ENCODE measurements at places on chromosomes 1 and 21.

DNA sequence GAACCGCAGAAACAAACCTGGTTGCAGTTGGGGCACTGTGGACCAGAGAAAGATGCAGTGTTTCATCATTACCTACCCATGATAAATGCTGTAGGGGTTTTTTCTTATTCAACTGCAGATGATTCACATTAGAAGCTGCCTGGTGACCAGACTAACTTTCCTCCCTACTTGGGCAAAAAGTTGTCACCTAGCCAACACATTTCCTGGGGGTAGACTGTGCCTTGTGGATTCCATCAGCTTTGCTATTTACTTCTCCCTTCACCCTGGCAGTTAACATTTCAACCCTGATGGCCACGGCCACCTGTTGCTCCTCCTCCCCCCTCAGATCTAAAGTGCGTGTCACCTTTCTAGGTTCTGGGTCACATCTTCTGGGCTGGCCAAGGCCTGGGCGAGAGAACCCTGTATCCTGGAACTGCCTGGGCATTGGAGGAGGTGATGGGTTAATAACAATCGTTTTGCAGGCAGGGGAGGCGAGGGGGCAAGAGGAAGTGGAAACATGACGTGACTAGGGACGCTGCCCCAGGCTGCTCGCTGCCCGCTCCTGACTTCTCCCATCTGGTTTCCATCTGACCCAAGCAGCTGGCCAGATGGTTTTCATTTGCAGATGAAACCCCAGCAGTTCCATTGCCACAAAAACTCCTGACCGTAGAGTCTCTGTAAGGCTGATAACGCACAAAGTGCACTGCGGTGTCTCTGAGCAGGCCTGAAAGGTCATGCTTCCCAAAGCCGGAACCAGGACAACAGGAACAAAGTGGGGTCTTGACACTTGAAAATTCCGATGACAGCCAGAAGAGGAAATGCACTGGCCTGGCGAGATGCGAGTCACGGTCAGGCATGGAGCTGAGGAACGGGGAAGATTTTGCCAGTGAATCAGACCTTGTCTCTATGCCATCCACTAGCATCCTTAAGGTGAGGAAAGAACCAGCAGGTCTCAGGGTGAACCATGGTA is 36.6 kb downstream of the CAPZB start:
- DNase-seq: no peak

- DNase-seq: no peak
Measured at GRCh38 chr1:212688341-212689047, 11.1 kb downstream of the BATF3 start.

DNA sequence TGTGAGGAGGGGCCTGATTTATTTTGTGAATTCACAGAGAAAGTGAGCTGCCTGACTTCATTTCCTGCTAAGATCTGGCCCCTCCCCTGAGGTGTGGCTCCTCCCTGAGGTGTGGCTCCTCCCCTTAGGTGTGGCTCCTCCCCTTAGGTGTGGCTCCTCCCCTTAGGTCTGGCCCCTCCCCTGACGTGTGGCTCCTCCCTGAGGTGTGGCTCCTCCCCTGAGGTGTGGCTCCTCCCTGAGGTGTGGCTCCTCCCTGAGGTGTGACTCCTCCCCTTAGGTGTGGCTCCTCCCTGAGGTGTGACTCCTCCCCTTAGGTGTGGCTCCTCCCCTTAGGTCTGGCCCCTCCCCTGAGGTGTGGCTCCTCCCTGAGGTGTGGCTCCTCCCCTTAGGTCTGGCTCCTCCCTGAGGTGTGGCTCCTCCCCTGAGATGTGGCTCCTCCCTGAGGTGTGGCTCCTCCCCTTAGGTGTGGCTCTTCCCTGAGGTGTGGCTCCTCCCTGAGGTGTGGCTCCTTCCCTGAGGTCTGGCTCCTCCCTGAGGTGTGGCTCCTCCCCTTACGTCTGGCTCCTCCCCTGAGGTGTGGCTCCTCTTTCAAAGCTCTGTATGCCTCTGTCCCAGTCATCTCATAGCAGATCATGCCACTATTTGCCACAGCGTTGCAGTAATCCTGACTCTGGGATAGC is 26.9 kb upstream of the LRRC3 start:
- peak; percentile 10 for DNase-seq

DNA sequence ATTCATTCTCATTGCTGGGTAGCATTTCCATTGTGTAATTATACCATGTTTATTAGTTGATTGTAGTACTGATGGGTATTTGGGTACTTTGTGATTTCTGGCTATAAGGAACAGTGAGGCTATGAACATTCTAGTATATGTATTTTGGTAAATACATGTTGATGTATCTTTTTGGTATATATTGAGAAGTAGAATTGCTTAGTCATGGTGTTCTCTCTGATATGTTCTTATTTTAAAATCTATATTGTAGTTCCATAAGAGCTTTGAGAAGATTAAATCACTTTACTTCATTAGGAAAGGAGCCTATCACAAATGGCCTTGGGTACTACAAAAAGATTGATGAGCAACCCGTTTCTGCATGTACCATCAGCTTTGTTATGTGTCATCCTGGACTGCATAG is 13.4 kb downstream of the MIXL1 start:
- DNase-seq: no peak

GRCh38 chr1:113394863-113395259 is 4.5 kb downstream of the MAGI3 start:
- DNase-seq: no peak

DNA sequence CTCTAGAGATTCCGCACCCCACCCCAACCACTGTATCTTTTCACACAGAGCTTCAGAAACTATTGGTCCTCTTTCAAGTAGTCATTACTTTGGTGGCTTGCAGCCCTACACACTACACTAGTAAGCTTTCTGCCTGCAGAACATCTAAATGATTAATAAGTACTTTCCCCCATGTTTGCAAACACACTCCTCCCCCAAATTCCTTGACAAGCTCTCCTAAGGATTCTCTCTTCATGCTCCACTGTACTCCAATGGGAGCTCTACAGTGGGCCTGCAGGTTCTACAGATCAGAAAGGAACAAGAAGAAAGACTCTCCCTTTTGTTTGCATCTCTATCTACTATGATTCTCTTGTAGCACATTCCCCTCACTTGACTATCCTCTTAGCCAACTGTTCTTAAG is 16.3 kb upstream of the NUF2 start:
- no peak for DNase-seq

DNA sequence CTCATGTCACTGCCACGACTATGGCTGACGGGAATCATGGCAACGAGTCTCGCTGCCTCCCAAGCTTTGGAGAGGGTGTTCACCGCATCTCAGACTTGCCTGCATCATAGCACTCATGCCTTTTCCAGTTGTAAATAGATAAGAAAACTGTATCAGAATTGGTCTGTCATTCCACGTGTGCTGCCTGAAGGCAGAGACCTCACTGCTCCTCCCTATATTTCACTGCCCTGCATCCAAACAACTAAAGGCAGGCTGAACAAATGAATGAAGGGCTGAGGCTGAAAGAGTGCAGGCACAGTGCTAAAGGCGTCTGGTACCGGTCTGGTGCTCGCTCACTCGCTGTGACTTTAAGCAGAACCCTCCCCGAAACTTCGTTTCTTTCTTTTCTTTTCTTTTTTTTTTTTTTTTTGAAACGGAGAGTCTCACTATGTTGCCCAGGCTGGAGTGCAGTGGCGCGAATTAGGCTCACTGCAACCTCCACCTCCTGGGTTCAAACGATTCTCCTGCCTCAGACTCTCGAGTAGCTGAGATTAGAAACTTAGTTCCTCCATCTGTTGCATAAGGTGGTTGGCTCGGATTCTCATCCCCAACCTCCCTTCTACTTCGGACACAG is 542 bp downstream of the EIF2B3 start:
- no peak for DNase-seq

- DNase-seq: no peak
Measured at GRCh38 chr1:38208716-38209632, 162.4 kb upstream of the POU3F1 start.

DNA sequence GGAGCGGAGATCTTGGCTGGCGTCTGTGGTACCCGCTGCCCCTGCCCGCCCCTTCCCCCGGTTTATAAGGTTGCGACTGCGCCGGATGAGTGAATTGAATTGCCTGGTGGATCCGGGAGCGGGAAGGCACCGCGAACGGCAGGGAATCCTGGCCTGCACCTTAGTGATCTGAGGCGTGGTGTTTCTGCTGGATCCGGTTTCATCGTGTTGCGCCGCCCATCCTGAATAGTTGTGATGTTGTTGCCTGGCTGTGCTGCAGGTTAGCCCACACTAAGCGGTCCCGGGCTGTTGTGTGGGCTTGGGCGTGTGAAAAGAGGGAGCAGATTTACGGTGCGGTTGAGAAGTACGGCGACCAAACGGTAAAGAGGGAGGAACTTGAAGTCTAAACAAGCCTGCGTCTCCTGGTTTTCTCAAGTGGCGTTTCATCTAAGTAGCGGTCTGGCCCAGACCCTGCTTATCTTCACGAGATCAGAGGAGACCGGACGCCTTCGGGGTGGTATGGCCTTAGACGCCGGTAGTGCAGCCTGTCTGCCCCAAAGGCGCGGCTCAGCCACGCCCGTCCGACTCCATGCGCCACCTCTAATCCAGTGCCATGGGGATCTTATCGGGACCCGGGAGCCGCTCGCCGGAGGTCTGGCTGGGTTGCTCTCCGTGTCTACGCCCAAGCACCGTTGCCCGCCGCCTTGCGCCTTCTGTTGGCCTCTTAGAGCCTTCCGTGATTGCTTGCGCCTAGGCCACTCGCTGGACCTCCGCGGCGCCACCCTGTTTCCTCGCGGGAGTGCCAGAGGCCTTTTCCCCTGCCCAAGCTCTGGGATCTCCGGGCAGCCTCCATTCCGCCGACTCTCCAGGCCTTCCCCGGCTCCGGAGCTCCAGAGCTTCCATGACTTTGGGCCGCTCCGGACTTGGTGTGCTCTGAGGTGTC is 87.5 kb upstream of the RHOU start:
- no peak for DNase-seq

- DNase-seq: no peak
Measured at GRCh38 chr1:218426343-218426657, 81.2 kb downstream of the TGFB2 start.

GRCh38 chr1:111802110-111802509 is 46.4 kb downstream of the DDX20 start:
- no peak for DNase-seq

- DNase-seq: no peak
Measured at GRCh38 chr1:39047374-39048229, 21.5 kb downstream of the NDUFS5 start.

DNA sequence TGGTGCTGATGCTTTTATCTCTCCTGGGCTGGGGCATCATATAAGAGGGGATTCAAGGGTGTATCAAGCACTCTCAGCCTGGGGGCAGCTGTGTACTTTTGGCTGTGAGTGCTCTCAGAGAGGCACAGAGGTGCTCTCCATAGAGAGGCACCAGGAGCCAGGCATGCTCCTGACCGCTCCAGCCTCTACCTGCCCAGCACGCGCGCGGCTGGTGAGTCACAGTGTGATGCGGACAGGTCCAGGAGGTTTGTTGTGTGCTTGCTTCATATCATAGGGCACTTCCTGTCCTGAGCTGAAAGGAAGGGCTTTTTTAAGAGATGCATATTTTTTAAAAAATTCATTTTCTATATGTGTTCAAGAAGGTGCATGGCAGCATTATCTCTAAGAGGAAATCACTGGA is 93.6 kb upstream of the BCAR3 start:
- DNase-seq: no peak

DNA sequence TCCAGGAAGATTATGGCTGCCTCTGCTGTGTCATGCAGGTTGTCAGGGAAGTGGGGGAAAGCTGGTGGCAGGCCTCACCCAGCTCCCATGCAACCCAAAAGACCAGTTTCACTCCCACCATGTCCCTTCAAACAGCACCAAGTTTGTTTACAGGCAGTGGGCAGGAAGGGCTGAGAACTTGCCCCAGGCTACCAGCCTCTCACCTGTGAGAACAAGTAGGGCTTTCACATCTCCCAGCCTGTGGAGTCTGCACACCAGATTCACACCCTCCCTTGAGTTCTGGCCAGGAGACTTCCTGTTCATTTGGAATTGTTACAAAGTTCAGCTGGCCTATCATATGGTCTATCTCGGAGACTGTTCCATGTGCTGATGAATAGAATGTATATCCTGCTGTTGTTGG is 27.8 kb downstream of the RPAP2 start:
- DNase-seq: no peak

GRCh38 chr1:247417831-247418230 is 1.9 kb downstream of the NLRP3 start:
- DNase-seq: no peak

DNA sequence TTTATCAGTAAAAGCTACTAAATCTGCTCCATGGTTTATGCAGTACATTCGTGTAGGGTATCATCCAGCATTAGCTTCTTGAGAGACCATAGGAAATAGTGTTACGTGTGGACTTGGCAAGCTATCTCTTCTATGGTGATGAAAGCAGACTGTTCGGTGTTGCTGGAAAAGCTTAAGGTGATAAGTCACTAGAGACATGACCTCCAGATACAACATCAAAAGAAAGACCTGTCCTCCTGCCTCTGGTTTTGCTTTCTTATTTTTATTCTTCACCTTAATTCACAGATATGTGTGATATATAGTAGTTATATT is 53.5 kb upstream of the S1PR1 start:
- DNase-seq: no peak

- DNase-seq: no peak
Measured at GRCh38 chr1:95380909-95381308, 146.9 kb downstream of the RWDD3 start.

- no peak for DNase-seq
Measured at GRCh38 chr1:192474080-192474683, 101.4 kb upstream of the RGS1 start.

GRCh38 chr1:14681182-14681581 is 82.7 kb downstream of the KAZN start:
- no peak for DNase-seq

DNA sequence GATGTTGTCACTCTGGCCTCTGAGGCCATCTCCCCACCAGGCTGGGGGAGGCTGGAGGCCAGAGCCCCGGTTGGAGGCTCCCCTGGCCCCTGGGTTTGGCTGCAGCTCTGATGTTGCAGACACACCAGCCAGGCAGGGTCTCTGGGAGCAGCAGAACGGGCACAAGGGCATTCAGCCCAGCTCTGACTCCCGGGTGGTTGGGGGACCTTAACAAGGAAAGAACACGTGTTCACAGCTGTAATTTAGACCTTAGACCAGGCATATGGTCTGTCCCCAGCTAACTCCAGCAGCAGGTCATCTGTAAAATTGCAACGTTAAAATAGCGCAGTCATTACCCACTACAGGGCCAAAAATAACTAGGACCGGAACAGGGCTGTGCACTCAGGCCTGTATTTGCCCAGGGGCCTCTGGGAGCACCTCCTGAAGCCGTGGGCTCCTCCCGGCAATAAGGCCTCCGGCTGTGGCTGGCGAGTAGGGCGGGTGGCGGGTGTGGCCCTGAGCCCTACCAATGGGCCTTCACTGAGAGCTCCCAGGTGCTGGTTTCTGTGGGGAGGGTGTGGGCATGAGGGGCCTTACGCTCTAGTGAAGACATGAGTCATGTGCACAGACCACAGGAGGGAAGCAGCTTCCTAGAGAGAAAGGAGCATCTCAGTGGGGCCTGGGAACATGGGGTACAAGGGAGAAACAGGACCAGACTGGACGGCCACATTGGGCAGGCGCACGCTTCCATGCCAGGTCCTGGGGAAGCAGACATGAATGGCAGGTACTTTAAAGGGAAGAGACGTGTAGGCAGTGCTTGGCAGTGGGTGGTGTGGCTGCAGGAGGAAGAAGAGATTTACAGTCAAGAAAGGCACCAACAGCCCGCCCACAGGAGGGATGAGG is 6.1 kb downstream of the LDLRAP1 start:
- no peak for DNase-seq

GRCh38 chr1:162386292-162387225 is 5.0 kb downstream of the C1orf226 start:
- DNase-seq: no peak

GRCh38 chr1:206902702-206903101 is 5.5 kb downstream of the IL24 start:
- no peak for DNase-seq

GRCh38 chr1:17365293-17365692 is 6.7 kb upstream of the PADI6 start:
- DNase-seq: no peak

Measured in stimulated activated CD8-positive, alpha-beta memory T cell treated with anti-CD3 and anti-CD28 coated beads, Interleukin-2, amount 100 ng/mL, for 1 hour (primary cell).